ENCODE measurements at places on chromosomes 5 and 9.

DNA sequence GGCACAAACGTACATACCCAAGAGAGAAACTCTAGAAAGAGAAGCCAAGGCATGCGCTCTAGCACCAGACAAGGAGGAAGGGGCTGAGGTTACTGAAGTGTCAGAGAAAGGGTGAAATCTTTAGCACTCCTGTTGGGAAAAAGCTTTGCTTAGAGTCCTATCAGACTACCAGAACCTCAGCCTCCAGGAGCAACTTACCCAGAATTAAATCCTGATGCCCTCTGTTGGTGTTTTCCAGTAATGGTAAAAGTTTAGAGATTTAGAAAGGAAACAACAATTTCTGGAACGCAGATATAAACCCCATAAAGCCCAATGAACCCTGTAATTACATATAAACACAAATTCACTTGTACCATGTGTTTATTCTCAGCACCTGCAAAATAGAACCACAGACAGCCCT lies 33.2 kb upstream of the ASTN2 start:
- peak; percentile 1 for DNase-seq

DNA sequence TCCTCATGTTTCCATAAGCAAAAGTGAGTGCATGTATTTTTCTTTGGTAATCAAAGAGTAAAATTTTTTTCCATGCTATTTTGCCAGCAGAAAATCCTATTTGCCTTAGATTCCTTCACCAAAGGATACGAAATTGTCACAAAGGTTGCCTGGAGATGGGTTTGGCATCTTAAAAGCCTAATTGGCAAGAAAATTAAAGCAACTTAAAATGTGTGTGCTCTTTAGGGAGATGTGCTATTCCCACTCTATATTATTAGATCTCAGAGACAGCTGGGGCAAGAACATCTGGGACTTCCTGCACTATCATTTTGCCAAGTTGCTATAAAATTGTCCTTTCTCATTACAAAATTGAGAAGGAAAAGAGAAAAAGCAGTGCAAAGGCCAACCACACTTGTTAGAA lies 146.1 kb downstream of the PLCXD3 start:
- DNase-seq: no peak

DNA sequence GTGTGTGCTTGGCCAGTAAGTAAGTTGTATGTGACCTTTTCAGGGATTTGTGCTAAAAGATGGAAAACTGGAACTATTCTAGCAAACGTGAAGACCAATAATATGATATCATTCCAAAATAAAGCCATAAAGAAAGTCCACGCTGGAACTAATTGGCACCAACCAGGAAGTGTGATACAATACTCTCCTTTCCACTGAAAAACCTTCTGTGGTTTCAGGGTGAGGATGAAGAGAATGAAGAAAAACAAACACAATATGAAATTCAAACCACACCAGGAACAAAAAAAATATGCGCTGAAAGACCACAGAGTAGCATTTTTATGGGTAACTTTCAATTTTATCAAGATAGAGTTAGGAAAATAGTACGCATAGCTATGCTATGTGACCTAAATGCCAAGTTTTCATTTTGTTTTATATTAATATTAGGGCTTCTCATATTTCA lies 105.8 kb downstream of the EFNA5 start:
- no peak for DNase-seq

DNA sequence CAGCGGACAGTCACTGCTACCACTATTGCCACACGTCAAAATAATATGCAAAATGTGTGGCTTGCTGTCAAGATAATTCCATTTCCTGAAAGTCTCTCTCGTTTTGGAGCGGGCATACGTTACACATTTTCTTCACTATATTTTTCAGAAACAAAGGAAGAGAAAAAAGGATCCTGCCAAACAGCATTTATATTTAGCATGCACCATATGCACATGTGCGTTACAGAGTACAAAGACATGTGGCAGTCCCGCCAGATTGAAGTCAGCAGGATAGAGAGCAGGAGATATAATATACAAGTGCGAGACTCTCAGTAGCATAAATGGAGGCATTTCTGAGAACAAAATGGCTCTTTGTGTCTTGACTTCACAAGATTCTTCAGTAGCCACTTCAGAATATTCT lies 221.6 kb upstream of the KIF2A start:
- no peak for DNase-seq

- no peak for DNase-seq
Measured at GRCh38 chr9:97299809-97300414, 7.5 kb upstream of the CCDC180 start.

DNA sequence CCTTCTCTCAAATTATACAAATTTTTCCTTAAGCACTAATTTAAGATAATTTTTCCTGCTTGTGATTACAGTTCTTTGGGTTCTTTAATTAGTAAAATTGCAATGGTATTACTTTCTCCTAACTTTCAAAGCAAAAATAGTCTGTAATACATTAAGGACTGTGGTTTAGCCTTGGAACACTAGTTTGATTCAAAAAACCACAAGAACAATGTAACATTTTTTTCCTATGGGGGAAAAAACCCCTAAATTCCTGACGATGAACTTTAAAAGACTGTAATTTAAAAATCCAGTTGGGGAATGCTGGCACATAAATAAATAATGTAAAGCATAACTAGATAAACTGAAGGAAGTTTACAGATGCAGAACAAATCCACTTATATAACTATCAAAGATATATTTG lies 65.3 kb downstream of the CDC14B start:
- DNase-seq: peak; percentile 2

Data from ACHN (cell line).